ENCODE measurements at places on chromosomes 6 and 20. TPM values are rescaled to one million over a fixed set of nuclear protein-coding genes. Genes with fewer than 3 reads are reported as not detected.

SIRPD gene
- total RNA-seq, result not detected

MAP1LC3A gene
- total RNA-seq, result 112 TPM

AFG1L gene
- total RNA-seq, result 15.7 TPM

SLC44A4 gene
- not detected for total RNA-seq

BMP6 gene
- 1.6 TPM for total RNA-seq

NKAPL gene
- total RNA-seq, result 7.4 TPM

RSPO3 gene
- total RNA-seq, result 0.92 TPM

CFAP61 gene
- 27.4 TPM for total RNA-seq

AGER gene
- total RNA-seq, result 2.0 TPM

HCK gene
- 7.0 TPM for total RNA-seq

SPINT3 gene
- total RNA-seq, result not detected
